ENCODE measurements at places on chromosomes 16 and 17. TPM values are rescaled to one million over a fixed set of nuclear protein-coding genes. Genes with fewer than 3 reads are reported as not detected.

Gene CHST4
- polyA plus RNA-seq: not detected

Gene PLXDC1
- 6.8 TPM for polyA plus RNA-seq

Gene FTSJ3
- 13.3 TPM for polyA plus RNA-seq

Gene NEK8
- polyA plus RNA-seq: 4.2 TPM

GRCh38 chr17:11803231-11803969 lies 193.9 kb downstream of the ZNF18 start:
- H3K4me3 ChIP-seq: no peak overlapping the region
- peaks cover 5% of the 10 kb centered on the region for H3K27me3 ChIP-seq
- DNase-seq: no peak
- H3K36me3 ChIP-seq: no peaks in the 10 kb centered on the region
- no peak overlapping the region for H3K27ac ChIP-seq

DNA sequence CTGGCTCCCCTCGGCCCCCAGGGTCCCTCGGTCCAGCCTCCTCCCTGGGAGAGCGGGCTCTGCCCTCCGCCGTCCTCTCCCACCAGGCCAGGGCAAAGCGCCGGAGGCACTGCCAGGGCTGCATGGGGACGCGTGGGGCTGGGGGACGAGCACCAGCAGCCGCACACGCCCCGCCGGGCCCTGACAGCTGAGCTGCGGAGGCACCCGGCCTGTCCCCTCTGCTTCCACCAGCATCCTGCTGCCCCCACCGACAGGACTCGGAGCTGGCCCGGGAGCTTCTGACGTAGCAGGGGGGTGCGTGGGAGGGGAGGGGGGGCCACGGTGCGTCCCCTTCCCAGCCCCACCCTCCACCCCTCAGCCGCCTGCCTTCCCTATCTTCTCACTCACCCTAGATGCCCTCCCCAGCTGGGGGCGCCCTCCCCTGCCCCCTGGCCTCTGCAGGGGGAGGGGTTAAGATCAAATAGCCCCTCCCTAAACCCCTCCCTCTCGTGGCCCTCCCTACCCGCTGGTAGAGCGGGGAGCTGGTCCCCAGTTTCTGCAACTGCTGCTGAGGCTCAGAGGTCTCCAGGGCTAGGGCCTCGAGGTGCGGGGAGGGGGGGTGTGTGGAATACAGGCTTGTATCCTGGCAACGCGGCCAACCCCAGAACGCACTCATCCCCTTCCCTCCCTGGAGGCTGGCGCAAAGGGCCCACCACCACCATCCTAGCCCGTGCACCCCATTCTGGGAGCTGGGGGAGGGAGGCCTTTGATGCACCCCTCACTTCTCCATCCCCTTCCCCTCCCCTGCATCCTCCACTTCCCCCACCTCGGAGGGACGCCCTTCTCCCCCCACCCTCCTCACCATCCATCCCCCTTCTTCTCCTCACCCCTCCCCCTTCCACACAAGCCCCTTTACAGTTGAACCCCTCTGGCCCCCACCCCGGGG lies 1.0 kb downstream of the SRCIN1 start:
- H3K4me1 ChIP-seq: no peaks in the 10 kb centered on the region
- peak; percentile 20 for DNase-seq
- peak overlapping the region; percentile 54 for H3K4me3 ChIP-seq
- H3K27me3 ChIP-seq: peaks cover 22% of the 10 kb centered on the region
- H3K27ac ChIP-seq: no peak overlapping the region

- no peaks in the 10 kb centered on the region for H3K36me3 ChIP-seq
- H3K4me1 ChIP-seq: no peaks in the 10 kb centered on the region
- H3K27ac ChIP-seq: no peak overlapping the region
These were observed 42.3 kb downstream of the ABCC12 start for GRCh38 chr16:48113471-48113870.

- H3K4me3 ChIP-seq: peak overlapping the region; percentile 89
- no peaks in the 10 kb centered on the region for H3K36me3 ChIP-seq
- H3K27ac ChIP-seq: peak overlapping the region; percentile 89
- DNase-seq: peak; percentile 66
- peaks cover 52% of the 10 kb centered on the region for H3K4me1 ChIP-seq
These were observed 792 bp downstream of the PPP1R9B start for GRCh38 chr17:50149417-50150353.

GRCh38 chr16:86640265-86640843 lies 62.0 kb downstream of the FOXL1 start:
- H3K36me3 ChIP-seq: no peaks in the 10 kb centered on the region
- peaks cover 11% of the 10 kb centered on the region for H3K27me3 ChIP-seq
- no peak for DNase-seq
- H3K27ac ChIP-seq: no peak overlapping the region
- H3K4me3 ChIP-seq: no peak overlapping the region

DNA sequence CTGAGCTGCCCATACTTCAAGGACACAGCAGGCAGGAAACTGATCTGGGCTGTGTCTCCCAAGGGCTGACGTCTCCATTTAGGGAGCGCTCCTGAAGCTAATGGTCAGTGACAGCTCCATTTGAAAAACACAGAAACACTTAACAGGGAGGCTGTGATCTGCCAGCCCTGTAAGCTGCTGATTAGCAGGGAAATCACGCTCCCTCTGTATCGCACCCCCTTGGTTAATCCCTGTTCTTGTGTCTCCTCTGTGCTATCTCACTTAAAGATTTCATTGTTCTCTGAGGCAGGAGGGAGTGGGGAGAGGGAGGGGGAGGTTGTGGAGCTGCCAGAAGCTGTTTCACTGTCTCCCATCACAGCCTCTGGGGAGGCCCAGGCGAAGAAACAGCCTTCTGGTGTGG lies 47.4 kb upstream of the CACNG3 start:
- no peak overlapping the region for H3K27ac ChIP-seq
- DNase-seq: no peak
- H3K27me3 ChIP-seq: no peaks in the 10 kb centered on the region
- no peaks in the 10 kb centered on the region for H3K4me1 ChIP-seq

- no peaks in the 10 kb centered on the region for H3K27me3 ChIP-seq
- DNase-seq: no peak
- no peak overlapping the region for H3K4me3 ChIP-seq
These were observed 2.4 kb upstream of the NME1 start for GRCh38 chr17:51150932-51151331.

DNA sequence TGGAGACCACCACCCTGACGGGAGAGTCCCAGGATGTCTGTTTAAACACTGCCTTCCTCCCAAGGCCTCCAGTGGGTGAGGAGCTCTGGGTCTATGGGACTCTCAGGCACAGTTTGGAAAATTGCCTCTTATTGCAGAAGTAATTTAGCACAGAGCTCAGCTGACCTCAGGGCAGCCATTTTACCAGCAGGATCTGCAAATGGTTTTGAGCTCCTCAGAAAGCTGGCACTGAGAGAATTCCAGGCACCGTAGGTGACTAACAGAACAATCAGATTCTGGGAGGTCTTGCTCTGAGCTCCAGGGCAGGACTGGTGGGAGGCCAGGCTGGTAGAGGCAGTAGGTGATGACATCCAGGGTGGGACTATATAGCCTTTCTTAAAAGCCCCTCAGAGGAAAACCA lies 17.3 kb upstream of the C16orf74 start:
- no peak overlapping the region for H3K4me3 ChIP-seq
- H3K27ac ChIP-seq: no peak overlapping the region
- H3K36me3 ChIP-seq: peaks cover 4% of the 10 kb centered on the region

DNA sequence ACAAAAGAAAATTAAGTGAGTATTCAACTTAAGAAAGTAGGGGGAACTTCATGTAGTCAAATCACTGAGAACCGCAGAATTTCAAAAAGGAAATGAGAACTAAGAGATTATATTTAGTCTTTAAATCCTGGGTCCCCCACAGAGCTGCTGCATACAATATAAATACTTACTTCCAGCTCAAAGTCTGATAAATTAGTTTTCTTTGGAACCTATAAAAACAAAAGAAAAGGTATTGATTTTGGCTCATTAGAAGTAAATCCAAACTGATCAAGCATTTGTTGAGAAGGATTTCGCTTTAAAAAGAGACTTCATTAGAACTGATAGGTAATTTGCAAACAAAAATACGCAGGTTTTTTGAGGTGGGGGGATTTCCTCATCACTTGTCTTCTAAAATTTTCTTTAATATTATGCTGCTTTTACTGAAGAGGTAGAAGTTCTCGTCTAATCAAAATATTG lies 21.9 kb downstream of the PARN start:
- H3K36me3 ChIP-seq: peaks cover 32% of the 10 kb centered on the region
- H3K27ac ChIP-seq: no peak overlapping the region
- peaks cover 2% of the 10 kb centered on the region for H3K27me3 ChIP-seq
- H3K4me1 ChIP-seq: no peaks in the 10 kb centered on the region

DNA sequence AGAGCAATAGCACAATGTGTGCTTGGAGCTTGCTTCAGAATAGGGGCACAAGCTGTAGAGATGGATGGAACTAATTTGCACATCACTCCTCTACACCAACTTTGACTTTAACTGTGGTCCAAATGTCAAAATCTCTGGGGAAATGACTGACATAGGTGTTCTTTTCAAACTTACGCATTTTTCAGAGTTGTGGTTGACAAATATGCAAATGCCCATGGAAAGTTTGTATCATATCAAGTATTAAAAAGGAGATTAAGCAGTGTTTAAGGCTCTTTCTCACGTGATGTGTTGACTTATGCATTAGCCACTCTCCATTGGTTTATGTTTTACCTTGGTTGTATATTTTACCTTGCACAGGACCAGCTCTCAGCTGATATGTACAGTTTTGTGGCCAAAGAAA lies 77.1 kb downstream of the ELAC2 start:
- no peaks in the 10 kb centered on the region for H3K27me3 ChIP-seq
- H3K4me1 ChIP-seq: no peaks in the 10 kb centered on the region
- no peak overlapping the region for H3K4me3 ChIP-seq
- no peak for DNase-seq
- no peaks in the 10 kb centered on the region for H3K36me3 ChIP-seq

DNA sequence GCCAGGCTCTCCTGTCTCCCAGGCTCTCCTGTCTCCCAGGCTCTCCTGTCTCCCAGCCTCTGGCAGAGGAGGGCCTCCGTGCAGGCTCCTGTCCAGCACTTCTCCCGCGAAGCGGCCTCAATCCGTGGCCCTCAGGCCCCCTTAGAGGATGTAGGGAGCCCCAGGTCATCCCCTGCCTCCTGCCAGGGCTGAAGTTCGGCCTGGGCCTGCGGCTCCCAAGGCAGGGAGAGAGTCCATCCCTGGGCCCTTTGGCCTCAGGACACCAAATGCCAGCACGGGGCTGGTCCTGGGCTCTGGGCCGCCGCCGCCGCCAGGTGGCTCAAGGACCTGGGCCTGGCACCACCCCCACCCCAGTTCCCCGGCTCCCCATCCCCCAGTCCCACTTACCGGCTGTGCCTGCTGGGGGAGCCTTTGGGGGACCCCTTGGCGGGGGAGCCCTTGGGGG lies 370 bp downstream of the EVPL start:
- no peak for DNase-seq
- H3K27ac ChIP-seq: no peak overlapping the region
- peaks cover 12% of the 10 kb centered on the region for H3K4me1 ChIP-seq
- H3K4me3 ChIP-seq: no peak overlapping the region

DNA sequence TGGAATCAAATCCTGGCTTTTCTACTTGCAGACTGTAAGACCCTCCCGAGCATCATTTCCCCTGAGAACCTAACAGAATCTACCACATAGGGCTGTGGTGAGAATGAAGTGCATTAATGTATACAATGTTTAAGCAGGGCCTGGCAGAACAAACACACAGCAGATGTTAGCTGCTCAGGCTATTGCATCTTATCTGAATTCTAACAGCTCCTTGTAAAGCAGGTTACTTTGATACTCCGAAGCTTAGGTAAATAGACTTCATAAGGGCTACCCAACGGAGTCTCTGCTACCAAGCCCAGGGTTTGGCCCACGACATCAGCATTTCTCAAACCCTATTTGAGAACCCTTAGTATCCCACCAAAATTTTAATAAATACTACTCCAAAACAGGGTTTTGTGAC lies 24.4 kb upstream of the NOS2 start:
- H3K36me3 ChIP-seq: peaks cover 8% of the 10 kb centered on the region
- no peak overlapping the region for H3K27ac ChIP-seq
- H3K27me3 ChIP-seq: no peaks in the 10 kb centered on the region
- no peak overlapping the region for H3K4me3 ChIP-seq
- no peak for DNase-seq

- peaks cover 4% of the 10 kb centered on the region for H3K27me3 ChIP-seq
- H3K27ac ChIP-seq: no peak overlapping the region
- H3K4me3 ChIP-seq: no peak overlapping the region
- no peaks in the 10 kb centered on the region for H3K36me3 ChIP-seq
These were observed 29.2 kb upstream of the LRRC75A start for GRCh38 chr17:16521070-16521727.

DNA sequence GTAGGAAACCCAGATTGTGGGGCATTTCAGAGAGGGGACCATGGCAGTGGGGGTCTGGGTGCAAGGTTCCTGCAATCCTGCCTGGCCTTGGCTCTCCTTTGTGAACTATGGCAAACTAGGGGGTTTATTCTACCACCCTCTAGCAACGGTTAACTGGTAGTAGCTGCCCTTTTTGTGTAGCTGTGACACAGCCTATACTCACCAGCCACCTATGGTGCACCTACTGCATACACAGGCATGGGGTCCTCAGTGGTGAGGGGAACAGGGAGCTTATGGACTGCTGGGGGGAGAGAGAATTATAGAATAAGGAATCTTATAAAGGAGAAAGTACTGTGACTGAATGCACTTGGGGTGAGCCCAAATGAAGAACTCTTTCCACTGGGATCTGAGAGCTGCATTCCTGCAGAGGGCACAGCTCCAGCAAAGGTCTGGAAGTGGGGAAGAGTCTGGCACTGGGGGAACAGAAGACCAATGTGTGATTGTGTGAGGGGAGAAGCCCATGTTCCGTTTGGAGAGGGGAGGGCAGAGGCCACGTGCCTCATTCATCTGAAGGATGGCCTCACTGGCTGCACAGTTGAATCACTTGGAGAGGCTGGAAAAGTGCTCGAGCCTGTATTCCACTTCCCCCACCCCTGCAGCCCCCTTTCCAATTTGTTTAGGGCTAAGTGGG lies 2.1 kb downstream of the MT1X start:
- H3K4me3 ChIP-seq: peak overlapping the region; percentile 93
- DNase-seq: no peak
- peaks cover 32% of the 10 kb centered on the region for H3K4me1 ChIP-seq
- H3K36me3 ChIP-seq: peaks cover 3% of the 10 kb centered on the region
- no peak overlapping the region for H3K27ac ChIP-seq

DNA sequence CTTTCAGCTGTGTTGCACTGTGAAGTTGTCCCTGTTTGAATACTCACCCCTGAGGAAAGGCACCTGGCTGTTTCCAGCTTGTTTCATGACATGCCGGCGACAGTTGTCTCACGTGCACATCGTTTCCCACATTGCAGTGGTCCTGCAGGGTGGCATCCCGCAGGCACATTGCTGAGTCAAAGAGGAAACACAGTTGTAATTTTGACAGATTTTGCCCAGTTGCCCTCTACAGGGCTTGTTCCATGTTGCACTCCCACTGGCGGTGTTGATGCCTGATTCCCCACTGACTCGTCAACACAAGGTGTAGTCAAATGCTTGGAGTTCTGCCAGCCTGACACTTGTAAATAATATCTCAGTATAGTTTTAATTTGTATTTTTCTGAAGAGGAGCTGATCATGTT lies 23.8 kb downstream of the EPN2 start:
- H3K36me3 ChIP-seq: no peaks in the 10 kb centered on the region
- no peaks in the 10 kb centered on the region for H3K4me1 ChIP-seq
- no peak for DNase-seq
- H3K27ac ChIP-seq: no peak overlapping the region
- no peak overlapping the region for H3K4me3 ChIP-seq

DNA sequence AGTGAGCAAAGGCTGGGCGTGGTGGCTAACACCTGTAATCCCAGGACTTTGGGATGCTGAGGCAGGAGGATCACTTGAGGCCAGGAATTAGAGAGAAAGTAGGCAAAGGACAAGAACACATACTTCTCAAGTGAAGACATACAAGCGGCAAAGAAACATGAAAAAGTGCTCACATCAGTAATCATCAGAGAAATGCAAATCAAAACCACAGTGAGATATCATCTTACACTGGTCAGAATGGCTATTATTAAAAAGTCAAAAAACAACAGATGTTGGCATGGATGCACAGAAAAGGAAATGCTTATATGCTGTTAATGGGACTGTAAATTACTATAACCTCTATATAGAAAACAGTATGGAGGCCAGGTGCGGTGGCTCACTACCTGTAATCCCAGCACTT lies 12.2 kb upstream of the SLX4 start:
- no peak for DNase-seq
- H3K4me3 ChIP-seq: no peak overlapping the region
- H3K36me3 ChIP-seq: no peaks in the 10 kb centered on the region
- H3K4me1 ChIP-seq: peaks cover 25% of the 10 kb centered on the region
